Hindlimb muscle (tissue), 1 donor: ENCODE measurements at places on chromosomes 12 and 14. TPM values are rescaled to one million over a fixed set of nuclear protein-coding genes. Genes with fewer than 3 reads are reported as not detected.

- DNase-seq, result no peak
Observed at GRCh38 chr12:51056242-51056641, 8.1 kb downstream of the LETMD1 start.

Gene CCDC197
- polyA plus RNA-seq, result 0.32 TPM

Gene ABCC9
- 84.5 TPM for polyA plus RNA-seq

DNA sequence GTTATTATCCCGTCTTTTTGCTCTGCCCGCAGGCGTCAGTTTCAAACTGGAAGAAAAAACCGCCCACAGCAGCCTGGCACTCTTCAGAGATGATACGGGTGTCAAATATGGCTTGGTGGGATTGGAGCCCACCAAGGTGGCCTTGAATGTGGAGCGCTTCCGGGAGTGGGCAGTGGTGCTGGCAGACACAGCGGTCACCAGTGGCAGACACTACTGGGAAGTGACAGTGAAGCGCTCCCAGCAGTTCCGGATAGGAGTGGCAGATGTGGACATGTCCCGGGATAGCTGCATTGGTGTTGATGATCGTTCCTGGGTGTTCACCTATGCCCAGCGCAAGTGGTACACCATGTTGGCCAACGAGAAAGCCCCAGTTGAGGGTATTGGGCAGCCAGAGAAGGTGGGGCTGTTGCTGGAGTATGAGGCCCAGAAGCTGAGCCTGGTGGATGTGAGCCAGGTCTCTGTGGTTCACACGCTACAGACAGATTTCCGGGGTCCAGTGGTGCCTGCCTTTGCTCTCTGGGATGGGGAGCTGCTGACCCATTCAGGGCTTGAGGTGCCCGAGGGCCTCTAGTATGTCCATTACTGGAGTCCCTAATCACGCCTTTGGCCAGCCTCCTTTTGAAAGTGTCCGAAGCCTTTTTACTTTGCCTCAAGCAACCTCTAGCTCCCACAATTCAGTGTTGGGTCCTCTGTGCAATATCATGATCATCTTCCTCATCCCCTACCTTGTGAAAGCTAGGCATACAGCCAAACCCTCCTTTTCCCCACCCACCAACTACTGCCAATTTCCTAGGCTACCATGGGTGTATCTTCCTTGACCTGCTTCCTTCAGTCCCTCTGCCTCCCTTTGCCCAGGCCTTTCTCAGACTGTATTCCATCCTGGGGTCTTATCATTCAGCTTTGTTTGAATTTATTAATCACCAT is 891 bp downstream of the SPRYD4 start:
- no peak for DNase-seq

GRCh38 chr12:109547286-109547685 is 26.0 kb downstream of the MMAB start:
- no peak for DNase-seq

Gene RFX4
- polyA plus RNA-seq, result not detected

- no peak for DNase-seq
Observed at GRCh38 chr14:58667900-58668299, 30.1 kb downstream of the DACT1 start.

DNA sequence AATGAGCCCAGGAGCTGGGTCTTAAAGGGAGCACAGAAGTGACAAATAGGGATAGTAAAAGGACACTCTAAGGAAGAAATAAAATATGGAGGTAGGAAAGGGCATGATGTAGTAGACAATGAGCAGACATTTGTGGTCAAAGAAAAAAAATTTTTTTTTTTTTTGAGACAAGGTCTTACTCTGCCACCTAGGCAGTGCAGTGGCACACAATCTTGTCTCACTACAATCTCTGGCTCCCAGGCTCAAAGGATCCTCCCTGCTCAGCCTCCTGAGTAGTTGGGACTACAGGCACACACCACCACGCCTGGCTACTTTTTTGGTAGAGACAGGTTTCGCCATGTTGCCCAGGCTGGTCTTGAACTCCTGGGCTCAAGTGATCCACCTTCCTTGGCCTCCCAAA is 8.5 kb downstream of the FKBP3 start:
- no peak for DNase-seq

- no peak for DNase-seq
Observed at GRCh38 chr14:61560323-61560722, 135.0 kb upstream of the HIF1A start.

Gene RD3L
- polyA plus RNA-seq, result not detected

DNA sequence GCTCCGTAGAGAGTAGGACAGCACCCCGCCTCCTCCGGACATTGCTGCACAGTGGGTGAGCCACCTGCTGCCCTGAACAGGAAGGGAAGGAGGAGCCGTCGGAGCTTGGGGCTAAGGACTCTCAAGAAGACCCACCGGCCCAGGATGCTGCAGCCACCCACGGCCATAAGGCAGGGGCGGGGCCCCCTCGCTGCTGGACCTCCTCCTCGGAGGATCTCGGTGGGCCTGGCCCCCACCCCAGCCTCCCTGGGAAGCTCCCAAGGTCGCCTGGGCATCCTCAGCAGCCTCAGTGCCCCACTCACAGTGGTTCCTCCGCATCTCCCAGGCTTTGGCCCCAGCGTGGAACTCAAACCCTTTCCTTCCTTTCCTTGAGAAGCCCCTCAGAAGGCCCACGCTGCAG is 68.6 kb upstream of the DIO3 start:
- no peak for DNase-seq
